IPS DF 19.7 (cell line): ENCODE measurements at places on chromosomes 7 and 10.

DNA sequence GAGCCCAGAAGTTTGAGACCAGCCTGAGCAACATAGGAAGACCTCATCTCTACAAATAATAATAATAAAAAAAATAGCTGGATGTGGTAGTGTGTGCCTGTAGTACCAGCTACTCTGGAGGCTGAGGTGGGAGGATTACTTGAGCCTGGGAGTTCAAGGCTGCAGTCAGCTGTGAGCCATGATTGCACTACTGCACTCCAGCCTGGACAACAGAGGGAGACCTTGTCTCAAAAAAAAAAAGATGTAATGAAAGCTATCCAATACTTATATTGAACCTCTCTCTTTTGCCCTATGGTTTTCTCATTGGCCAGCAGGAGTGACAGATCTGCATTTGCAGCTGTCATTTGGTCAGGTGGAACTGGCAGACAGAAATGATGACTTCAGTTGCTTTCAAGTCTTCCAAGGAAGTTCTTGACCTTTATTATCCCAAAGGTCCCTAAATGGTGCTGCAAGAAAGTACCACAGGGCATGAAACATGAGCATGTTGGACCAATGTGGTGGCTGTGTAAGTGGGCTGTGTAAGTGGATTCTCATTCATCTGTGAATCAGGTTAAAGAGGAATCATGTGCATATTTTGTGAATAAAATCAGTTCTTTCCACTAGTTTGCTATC lies 99.4 kb downstream of the CALD1 start:
- no peak for DNase-seq

DNA sequence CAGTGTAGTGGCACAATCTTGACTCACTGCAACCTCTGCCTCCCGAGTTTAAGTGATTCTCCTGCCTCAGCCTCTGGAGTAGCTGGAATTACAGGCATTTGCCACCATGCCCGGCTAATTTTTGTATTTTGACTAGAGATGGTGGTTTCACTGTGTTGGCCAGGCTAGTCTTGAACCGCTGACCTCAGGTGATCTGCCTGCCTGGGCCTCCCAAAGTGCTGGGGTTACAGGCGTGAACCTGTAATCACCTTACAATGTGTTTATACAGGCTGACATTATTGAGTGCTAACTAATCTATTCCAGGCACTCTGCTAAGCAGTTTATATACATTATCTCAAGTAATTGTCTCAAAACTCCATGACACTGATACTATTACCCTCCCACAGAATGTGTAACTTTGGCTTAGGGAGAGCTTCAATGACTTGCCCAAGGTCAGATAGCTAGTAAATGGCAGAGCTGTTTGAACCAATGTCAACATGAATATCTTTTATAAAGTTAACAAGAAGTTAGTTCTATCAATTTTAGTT lies 36.8 kb downstream of the KIFBP start:
- DNase-seq, result no peak

DNA sequence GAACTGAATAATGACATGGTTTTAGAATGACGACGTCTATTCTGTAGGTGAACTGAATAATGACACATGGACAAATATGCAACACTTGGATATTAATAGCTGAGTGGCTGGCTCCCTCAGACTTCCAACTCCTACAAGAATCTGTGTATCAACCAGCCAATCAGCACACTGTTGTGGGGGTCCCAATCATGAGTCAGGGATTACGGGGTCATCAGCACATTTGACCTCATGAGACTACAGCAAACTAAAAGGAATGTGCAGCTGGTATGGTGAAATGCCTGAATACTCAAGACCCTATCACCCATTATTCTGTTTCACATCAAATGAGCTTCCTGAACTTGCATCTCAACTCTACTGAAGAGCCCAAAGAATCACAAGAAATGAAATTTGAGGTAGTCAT lies 192.5 kb downstream of the ANK3 start:
- no peak for DNase-seq

- DNase-seq, result no peak
Observed at GRCh38 chr7:157881048-157881771, 544.4 kb downstream of the DNAJB6 start.

DNA sequence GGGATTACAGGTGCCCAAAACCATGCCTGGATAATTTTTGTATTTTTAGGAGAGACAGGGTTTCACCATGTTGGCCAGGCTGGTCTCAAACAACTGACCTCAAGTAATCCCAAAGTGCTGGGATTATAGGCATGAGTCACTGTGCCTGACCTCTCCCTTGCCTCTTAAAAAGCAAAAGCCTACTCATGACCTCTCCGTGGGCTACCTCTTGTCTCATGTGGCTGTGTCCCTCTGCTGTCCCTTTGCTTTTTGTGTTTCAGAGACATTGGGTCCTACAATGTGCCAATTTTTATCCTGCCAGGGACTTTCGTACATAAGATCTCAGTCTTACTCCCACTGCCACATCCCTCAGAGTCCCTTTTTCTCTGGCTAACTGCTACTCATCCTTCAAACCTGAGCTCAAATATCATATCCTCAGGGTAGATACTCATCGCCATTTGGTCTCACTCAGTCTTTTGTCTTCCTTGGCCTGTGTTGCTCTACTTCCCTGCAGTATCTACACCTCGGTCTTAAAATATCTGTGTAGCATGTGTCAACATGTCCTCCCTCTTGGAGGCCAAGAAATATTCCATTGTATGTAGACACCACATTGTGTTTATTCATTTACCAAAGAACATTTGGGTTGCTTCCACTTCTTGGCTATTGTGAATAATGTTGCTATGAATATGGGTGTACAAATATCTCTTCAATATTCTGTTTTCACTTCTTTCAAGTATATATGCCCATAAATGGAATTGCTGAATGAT lies 465.0 kb upstream of the KLF6 start:
- no peak for DNase-seq

GRCh38 chr10:37765216-37765615 lies 92.2 kb downstream of the ZNF248 start:
- no peak for DNase-seq

DNA sequence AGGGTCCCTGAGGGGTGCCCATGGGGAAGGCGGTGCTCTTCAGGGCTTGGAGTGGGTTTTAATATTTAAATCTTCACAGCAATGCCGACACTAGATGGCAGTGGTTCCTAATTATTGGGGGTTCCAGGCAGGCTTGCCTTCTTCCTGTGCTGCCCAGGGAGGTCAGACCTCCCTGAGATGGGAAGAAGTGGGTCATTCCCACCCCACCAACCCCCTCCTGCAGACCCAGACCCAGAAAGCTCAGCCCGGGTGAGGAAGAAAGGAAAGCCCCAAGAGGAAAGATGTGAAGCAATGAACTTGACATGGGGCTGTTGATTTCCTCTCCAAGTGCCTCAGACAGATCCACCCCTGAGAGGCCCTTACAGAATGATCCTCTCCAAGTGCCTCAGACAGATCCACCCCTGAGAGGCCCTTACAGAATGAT lies 85.1 kb upstream of the LANCL2 start:
- DNase-seq, result no peak

DNA sequence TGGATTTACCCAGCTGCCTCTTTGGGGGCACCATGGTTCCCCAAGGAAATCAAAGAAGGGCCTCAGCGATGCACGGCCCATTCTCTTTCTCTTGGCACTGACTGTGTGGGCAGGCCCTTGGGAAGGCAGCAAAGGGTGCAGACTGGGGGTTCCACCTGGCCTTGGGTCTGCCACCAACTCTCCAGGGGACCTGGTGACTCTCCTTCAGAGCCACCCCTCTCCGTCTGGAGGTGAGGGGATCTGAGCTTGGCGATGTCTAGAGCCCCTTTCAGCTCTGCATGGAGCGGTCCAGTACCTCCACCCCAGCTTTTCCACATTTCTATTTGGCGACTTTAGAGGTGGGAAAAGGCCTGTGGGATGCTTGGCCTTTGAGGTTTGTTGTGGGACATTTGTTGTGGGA lies 69.1 kb downstream of the C10orf120 start:
- DNase-seq, result no peak

DNA sequence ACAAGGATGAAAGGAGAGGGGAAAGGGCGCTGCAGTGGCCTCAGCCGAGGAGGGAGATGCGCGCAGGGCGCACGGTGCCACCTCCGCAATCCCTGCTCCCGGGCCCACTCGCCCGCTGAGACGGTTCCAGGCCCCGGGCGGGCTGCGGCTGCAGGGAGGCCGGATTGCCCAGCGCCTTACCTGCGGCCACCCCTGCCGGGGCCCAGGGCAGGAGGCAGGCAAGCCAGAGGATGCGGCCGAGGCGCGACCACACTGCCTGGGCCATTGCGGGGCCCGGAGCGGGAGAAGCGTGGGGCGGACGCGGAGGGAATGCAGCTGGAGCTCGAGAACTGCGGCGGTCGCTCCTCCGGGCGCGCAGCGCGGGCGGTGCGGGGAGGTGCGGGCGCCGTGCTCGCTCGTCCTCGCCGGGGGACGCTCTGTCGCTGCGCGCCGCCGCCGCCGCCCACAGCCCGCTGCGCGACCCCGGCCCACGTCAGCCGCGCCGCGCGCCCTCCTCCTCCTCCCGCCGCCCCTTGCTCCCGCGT lies at the start of gene TMEM130:
TSS of gene TMEM130 (minus strand) at position 418 of the 524 bp plus-strand sequence. CDS start at position 265, 153 bp downstream.
- DNase-seq, result no peak

DNA sequence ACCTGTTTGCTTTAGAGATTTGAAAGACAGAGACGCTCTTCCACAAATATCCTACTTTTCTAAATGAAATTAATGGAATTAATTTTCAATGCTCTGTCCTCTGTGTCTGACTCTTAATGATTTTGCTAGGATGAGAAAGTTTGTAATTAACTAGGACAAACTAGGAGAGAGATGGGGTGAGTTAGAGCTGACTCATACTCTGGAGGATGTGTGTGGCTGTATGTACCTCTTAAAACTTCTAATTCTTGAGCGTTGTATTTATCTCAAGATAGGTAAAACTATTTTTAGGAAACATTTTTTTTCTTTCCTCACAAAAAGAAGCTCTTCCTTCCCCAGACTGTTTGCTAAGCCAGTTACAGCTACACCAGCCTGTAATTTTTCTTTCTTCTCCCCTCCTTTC lies 178.8 kb upstream of the ANKRD30A start:
- no peak for DNase-seq

DNA sequence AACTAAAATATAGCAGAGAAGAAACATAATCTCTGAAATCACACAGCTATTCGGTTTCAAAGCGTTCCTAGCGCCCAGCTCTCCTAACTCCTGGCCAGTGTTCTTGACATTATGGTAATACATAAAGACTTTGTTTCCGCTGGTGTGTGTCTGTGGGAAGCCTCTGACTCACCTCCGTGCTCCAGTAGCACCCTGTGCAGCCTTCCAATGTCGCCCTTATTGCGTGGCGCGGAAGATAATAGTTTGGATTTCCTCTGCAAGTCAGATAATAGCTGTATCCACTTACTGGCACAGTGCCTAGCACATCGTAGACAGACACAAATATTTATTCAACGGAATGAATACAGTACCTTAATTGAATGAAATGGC lies 570 bp downstream of the BMS1 start:
- no peak for DNase-seq

DNA sequence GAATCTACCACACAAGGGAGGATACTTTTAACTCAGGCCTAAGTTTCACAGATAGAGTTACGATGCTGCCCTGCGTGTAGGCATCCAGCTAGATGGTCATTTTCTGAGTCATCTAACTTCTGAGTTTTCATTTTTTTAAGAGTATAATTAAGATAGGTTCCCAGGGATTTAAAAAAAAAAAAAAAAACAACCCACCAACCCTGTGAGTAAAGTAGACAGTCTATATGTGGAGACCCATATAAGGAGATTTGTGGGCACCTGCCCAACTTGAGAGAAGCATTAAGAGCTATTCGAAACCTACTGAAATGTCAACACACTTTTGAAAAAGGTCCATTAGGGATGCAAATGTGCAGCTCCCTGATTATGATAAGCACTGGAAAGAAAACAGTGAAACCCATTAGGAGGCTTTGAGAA lies 257.3 kb downstream of the TRIL start:
- DNase-seq, result no peak

DNA sequence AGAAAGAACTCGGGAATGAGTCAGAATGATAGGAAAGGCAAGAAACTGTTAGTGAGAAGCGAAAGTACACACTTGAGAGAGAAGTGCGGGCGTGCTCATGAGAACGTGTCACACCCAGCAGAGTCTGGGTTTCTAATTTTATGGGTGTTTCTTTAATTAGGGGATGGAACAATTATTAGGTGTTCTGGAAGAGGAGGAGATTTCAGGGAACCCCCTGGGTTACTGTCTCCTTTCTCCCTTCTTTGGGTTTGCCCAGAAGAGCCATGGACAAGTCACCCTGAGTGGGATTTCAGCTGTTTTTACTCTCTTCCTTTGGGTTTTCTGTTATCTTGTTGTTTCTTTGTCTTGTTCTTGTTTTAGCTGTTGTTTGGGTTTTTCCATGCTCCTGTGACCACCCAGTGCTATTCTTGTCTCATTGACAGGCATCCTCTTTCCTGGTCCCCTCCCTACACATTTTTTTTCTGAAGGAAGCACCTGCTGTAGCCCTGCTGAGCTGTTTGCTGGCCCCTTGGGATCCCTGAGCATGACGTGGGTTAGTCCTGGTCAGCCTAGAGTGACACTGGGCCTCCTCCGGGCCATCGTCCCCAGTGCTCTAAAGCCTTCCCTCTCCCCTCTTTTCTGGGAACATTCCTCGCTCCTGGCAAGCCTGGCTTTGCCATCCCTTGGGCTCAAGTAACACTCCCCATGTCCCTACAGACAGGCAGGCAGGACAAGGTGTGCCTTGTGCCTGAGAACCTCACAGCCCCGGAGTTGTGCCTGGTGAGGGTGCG lies 3.5 kb downstream of the SH2D4B start:
- DNase-seq, result no peak

DNA sequence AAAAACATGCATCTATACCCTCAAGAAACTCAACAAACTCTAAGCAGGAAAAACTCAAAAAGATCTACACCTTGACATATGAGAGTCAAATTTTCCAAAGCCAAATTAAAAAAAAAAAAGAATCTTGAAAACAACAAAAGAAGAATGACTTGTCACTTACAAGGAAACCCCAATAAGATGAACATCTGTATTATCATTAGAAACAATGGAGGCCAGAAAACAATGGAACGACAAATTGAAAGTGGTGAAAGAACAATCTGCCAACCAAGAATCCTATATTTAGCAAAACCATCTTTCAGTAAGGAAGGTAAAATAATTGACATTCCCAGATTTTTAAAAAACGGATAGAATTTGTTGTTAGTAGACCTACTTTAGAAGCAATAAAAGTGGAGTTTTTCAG lies 516.8 kb downstream of the ACTR3B start:
- no peak for DNase-seq

DNA sequence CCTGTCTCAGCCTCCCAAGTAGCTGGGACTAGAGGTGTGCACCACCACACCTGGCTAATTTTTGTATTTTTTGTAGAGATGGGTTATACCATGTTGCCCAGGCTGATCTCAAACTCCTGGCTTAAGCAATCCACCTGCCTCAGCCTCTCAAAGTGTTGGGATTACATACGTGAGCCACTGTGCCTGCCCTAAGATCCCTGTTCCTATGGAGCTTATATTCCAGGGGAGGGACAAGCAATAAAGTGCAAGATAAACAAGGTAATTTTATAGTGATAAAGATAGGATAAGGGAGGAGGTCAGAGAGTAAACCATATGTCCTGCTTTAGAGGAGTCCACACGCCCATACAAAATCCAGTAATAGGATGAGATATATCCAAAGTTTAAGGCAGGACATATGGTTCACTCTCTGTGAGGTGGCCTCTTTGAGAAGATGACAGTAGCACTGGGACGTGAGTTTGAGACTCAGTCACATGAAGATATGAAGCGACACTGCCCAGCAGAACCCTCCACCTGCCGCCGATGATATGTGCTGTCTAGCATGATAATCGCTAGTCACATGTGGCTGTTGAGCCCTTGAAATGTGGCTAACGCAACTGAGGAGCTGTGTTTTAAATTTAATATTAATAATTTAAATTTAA lies 113.5 kb upstream of the PDCD4 start:
- no peak for DNase-seq
